ENCODE measurements at places on chromosomes 4 and X.

GRCh38 chr4:105014234-105014633 is 132.4 kb upstream of the TET2 start:
- DNase-seq, result no peak

GRCh38 chrX:74179071-74179470 is 124.9 kb upstream of the ZCCHC13 start:
- DNase-seq, result no peak

DNA sequence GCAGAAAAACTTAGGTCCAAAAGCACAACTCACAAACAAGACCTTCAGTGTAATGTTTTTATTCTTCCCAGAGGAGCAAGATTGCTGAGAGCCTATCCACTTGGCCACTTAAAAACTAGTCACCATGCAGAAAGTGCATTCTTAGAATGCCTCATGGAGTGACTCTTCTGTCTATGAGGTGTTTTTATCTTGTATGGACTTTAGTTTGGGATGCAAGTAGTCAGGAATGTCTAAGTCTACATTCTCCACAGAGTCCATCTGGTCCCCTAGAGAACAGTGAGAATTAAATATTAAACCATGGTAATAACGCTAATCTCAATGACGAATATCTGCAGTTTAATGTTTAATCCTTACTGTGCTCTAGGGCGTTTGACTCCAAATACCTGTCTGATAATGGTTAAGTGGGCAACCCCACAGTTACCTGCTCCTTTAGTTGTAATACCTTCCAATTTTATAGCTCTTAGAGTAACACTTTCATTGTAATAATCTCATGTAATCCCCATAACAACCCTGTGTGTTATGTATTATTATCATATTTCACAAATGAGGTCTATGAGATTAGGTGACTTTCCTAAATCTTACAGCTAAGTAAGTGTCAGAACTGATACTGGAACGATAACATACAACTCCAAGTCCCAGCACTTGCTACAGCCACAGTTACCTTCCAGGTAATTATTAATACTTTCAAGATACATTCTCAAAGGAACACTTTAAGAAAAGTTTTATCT is 235.6 kb upstream of the JADE1 start:
- DNase-seq, result no peak

GRCh38 chr4:53777244-53777984 is 186.1 kb upstream of the LNX1 start:
- DNase-seq, result no peak

GRCh38 chrX:140362861-140363260 is 142.0 kb downstream of the SOX3 start:
- DNase-seq, result no peak

All from stimulated activated CD8-positive, alpha-beta memory T cell treated with anti-CD3 and anti-CD28 coated beads, Interleukin-4, amount 100 ng/mL, for 1 hour (primary cell).